ENCODE measurements at places on chromosomes 1 and 21. TPM values are rescaled to one million over a fixed set of nuclear protein-coding genes. Genes with fewer than 3 reads are reported as not detected.

Gene CBR3
- 7.9 TPM for total RNA-seq

Gene CLCA2
- total RNA-seq: not detected

DNA sequence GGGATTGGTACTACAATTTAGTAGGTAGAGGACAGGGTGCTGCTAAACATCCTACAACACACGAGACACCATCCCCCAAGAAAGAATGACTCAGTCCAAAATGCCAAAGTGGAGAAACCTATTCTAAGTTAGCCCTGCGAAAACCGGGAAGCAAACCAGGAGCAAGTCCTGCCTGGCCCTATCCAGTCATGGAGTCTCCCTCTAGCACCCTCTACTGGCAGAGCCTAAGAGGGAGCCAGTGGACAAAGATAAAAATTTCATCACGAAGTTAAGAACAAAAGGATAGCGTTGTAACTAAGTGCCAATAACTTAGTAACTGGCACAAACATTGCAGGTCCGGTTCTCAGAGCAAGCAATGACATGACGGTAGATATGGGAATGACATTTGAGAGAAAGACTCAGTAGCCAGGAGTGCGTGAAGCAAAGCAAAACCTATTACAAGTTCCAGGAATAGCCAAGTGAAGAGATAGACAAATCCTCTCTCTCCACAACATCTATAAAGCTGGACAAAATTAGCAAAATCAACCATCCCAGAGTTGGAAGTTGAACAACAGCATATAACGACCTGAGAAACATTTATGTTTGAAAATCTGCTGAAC, 383.5 kb downstream of the OMA1 start:
- H3K36me3 ChIP-seq: no peaks in the 10 kb centered on the region
- no peak overlapping the region for H3K4me3 ChIP-seq
- DNase-seq: no peak

DNA sequence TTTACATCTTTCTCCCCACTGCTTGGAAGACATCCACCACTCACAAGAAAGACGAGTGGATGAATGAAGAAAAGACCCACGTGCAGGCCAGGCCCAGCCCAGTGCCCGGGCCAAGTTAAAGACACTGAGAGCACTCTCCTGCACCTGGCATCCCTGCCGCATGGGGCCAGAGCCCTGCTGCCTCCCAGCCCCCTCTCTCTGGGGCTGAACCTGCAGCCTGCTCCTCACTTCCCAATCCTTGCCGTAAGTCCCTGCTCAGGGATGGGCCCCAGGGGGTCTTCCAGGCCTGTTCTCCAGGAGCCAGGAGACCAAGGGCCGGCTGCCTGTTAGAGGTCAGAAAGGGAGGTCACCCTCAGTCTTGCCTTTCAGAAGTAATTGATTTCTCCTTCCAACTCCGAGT, 168.5 kb upstream of the ZC3H12A start:
- no peak overlapping the region for H3K27ac ChIP-seq
- no peak for DNase-seq
- H3K36me3 ChIP-seq: no peaks in the 10 kb centered on the region
- no peak overlapping the region for H3K4me3 ChIP-seq
- H3K4me1 ChIP-seq: no peaks in the 10 kb centered on the region
- no peaks in the 10 kb centered on the region for H3K27me3 ChIP-seq

Gene MYOM3
- total RNA-seq: not detected

Gene TMPRSS3
- 20.4 TPM for total RNA-seq
